GM18507 (cell line): ENCODE measurements at places on chromosomes 6 and 20.

GRCh38 chr20:24136659-24137246 lies 148.2 kb upstream of the GGTLC1 start:
- no peak for DNase-seq

DNA sequence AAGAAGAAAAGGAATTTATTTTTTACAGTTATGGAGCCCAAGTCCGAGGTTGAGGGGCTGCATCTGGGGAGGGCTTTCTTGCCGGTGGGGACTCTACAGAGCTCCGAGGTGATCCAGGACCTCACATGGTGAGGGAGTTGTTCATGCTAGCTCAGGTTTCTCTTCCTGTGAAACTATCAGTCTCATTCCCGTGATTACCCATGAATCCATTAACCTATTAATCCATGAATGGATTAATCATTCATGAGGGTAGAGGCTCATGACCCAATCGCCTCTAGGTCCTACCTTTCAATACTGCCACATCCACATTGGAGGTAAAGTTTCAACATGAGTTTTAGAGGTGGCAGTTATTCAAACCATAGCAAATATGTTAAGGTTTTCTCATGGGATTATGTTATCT lies 3.8 kb downstream of the DSE start:
- DNase-seq, result no peak

GRCh38 chr6:21560249-21560648 lies 33.3 kb upstream of the SOX4 start:
- no peak for DNase-seq

DNA sequence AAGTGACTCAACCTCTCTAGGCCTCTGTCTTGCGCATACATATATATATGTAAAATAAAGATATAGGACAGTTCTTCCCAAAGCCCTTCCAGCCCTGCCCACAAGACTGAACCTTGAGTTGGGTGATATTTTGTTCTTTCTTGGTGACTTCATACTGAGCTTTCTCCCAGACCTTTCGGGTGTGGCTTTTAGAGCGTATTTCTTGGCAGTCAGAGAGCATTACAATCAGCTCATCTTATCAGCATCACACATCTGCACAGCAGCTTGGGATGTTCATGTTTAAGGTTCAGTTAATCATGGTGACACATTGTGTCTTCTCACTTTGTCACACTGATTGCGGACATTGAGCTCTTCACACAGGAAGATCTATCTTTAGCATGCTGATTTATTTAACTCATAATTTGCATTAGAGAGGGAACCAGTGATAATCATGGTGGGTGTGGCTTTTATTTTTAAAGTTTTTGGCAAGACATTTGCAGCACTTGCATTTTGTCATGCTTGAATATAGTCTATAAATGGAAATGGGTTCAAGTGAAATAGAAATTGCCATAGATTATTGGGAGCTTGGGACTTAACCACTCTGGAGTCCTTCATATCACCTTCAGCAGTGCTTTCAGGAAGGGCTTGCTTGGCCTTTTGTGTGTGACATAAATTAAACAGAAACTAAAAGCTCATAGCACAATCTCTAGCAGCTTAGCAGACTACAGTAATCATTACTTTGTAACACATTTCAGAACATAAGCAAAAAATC lies 8.3 kb downstream of the KIF3B start:
- no peak for DNase-seq

DNA sequence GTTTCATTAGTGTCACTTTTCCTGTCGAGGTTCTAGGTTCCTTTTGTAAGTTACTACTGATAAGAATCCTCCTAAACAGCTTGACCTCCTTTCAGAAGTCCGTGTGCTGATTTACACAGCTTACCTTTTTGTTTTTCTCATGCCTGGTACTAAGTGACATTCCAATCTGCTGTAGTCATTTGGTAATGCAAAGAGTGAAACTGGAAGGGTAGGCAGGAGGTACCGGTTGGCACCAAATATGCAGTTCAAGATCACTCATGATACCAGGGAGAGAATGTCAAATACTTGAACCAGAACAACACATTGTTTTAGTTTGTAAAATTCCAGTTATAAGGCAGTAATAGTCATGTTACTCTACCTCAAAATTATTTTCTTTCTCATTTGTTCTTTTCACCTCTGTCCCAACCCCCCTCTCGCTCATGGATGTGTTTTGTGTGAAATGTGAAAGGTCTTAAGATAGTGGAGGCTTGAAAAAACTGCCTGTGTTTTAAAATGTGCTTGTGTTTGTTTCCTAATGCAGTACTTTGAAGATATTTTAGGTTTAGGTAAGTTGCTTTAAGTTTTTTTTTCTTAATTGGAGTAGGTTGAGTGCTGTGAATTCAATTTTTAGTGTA lies 23.2 kb downstream of the AFDN start:
- DNase-seq, result no peak

GRCh38 chr6:117463762-117464665 lies 18.5 kb upstream of the DCBLD1 start:
- DNase-seq, result no peak
